ENCODE measurements at places on chromosomes 5 and 9. TPM values are rescaled to one million over a fixed set of nuclear protein-coding genes. Genes with fewer than 3 reads are reported as not detected.

DNA sequence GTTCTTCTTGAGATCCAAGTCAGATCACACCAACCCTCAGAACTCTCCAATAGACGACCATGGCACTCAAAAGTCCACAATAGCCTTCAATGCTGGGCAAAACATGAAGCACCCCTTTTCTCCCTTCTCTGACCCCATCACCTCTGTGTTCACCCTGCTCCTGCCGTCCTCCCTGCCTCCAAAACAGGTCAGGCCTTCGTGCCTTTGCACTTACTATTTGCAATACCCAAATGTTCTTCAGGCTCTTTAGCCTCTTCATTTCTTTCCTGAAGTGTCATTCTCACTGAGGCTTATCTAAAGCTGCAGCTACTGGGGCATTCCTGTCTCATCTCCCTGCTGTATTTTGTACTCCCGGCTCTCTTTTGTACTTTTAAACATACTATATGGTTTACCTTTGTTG, 2.0 kb upstream of the ROPN1L start:
- DNase-seq: no peak

DNA sequence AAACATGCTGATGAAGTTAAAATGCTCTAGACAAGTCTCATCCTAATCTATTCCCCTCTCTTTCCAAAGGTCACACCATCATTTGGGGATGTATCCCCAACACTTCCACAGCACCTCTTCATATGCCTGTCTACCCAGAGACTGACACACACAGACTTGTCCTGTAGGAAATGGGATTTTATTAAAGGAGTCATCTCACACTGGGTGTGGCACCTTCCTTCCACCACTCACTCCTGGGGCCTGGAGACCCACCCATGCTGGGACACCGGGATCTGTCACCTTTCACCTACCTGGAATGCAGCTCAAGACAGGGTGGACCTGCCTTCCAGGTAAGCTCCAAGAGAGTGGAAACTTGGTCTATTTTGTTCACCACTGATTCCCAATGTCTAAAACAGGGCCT, 99.4 kb upstream of the HAND1 start:
- DNase-seq: no peak

The CXXC5 gene
- total RNA-seq: 4.0 TPM

The NEUROG1 gene
- total RNA-seq: not detected

DNA sequence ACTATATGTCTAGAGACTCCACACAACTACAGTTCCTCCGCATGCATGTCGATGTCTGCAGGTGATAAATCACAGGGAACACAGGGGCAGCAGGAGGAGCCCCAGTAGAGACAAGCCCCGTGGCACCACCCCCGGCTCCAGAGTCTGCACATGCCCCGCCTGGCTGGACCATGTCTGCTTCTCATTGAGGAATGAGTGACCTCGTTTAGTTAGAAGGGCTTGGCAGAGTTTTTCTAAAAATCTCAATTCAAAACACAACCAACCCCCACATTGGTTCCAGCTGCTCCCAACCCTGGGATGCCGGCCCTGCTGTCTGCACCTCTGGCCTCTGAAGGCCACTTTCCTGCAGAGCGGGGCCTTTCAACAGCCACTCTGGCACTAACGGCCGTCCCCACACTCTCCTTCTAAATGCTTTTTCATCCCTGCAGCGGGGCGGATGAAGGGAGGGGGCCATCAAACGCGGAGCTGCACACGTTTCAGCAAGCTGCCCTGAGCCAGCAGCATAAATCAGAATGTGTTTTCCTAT, 106.3 kb downstream of the ROR2 start:
- DNase-seq: no peak

Data from mammary epithelial cell (primary cell).